ENCODE measurements at places on chromosomes 2 and 18. TPM values are rescaled to one million over a fixed set of nuclear protein-coding genes. Genes with fewer than 3 reads are reported as not detected.

DNA sequence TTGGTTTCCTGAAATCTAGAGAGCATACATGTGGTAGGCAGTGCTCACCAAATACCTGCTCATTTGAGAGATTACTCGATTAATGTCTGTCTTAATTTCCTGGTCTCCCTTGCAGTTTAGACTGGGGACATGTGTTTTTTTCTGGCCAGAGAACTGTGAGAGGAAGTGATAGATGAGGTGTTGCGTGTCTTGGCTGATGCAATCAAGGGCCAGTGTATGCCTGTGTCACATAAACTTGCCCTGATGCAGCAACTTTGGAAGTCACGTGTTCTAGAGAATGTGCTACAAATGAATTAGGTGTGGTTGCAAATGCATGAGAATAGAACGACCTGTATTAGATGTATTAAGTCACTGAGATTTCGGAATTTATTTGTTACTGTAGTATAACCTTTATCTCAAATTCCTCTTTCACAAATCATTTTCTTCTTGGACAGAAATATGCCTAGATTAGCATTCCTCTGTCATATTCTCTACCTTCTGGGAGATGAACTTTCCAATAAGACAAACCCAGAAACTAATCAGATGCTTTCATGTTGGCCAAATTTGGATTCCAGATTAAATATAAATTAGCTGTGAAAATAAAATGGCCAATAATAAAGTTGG, 9.9 kb upstream of the IL1A start:
- DNase-seq: peak; percentile 59

DNA sequence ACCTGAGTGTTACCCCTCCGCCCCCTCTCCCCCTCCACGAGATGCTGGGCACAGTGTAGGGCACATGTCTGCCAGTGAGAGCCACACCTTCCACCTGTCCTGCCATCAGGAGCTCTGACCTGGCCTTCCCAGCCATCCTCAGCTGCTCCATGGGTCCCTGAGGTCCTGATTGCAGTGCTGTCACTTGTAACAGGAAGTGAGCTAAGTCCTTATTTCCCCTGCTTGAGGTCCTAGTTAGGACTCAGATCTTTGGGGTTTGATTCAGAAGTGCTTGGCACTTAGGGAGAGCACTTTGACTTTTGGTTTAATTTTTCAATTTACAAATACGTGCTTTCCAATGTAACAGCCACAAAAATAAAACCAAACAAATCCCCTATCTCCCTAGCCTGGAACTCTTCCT, 125.5 kb downstream of the WDSUB1 start:
- DNase-seq: no peak

Gene CAPN14
- not detected for total RNA-seq

Gene RIT2
- total RNA-seq: not detected

- no peak for DNase-seq
Measured at GRCh38 chr2:42545841-42546390, 22.5 kb upstream of the MTA3 start.

- no peak for DNase-seq
Measured at GRCh38 chr2:209970271-209970670, 32.2 kb upstream of the RPE start.

Gene SPP2
- total RNA-seq: 76.4 TPM

DNA sequence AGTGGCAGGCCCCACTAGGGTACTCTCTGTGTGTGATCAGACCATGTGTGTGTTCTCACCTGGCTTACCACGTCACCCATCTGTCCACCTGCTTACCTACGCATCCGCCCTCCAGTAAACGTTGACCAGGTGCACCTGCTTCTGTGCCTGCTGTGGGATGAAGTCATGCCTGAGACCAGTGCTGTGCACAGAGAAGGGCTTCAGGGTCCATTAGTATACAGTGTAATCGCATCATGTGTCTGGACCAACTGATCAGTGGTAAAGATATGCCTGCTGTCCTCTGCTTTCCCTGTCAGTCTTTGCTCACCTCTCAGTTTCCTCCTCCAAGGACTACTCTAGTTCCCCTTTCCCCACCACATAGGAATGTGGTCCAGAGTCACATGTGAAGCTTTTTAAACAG, 109.3 kb downstream of the FHOD3 start:
- DNase-seq: no peak

DNA sequence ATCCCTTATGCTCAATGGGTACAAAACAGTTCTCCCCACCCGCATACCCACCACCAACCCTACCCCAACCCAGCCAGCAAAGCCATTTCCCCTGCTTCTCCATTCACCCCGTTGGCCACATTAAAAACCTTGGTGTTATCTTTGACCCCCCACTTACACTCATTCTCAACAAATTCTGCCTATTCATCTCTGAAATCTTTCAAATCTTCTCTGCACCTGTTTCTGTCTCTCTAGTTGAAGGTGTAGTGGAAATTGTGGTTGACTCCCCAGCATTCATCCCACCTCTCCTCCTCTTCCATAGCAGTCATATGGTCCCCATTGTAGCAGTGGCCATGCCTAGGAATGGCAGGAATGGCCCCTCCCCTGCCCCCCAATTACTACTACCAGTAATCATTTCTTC, 20.5 kb upstream of the TET3 start:
- DNase-seq: no peak

GRCh38 chr2:240637901-240638345, 12.6 kb downstream of the GPR35 start:
- no peak for DNase-seq

GRCh38 chr2:105324101-105324500, 5.4 kb downstream of the TGFBRAP1 start:
- no peak for DNase-seq

DNA sequence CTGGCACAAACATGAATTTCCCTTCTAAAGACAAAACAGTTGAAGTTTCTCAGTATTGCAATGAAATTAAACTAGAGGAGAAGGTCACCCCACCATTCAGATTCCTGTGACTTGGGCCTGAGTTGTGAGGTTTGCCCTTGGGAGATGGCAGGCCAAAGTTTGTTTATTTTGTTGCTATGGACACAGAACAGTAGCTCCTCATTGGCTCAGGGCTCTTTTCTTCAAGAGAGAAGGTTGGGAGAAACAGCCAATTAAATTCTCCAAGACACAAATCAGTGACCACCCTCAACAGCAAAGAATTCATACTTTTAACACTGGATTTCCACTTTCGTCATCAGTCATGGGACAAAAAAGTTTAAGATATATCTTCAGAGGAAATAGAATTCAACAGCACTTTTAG, at the start of gene FLACC1:
FLACC1 (minus strand) TSS at position 125 of the 400 bp plus-strand sequence. CDS start 5,941 bp downstream, outside the sequence.
- DNase-seq: no peak

DNA sequence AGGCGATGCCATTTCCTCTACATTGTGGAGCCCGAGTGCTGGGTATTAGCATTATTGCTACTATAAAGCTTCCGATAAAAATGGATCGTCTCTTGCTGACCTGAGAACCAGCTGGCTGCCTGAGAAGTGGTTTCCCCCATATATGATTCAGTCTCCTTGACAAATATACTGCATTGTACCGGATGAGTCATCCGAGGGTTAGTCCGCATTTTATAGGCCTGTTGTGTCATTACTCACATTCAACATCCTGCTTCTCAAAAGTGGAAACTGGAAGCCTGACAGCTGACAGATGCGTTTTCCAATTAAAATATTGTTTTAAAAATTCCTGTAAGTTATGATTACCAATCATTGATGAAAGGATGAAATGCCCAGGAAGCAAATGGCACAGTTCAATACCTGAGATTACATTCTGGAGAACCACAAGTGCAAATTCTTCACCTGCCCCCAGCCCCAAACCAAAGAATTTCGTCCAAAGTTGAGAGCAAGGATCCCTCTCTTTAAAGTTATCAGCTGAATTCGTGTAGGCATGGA, 65.7 kb downstream of the SPRED2 start:
- no peak for DNase-seq

Gene PLCL1
- 0.23 TPM for total RNA-seq

GRCh38 chr2:174717273-174717672, 47.0 kb downstream of the CHRNA1 start:
- DNase-seq: no peak

DNA sequence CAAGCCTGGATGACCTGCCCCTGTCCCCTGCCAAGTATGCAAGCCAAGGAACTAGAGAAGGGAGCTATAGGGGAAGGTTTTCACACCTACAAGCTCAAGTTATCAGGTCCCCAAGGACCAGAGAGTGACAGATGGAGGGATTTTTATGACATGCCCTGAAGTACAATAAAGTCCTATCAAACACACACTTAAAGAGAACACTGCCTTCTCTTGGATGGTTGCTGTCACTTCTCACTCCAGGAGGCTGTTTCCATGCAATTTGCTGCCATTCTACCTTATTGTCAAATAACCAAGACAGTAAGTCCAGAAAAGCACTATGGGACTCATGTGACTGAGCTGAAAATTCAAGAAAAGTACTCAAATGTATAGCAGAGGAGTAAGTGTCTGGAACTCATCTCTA, 76.6 kb upstream of the DDX18 start:
- DNase-seq: no peak

Gene CHRNG
- total RNA-seq: not detected

- no peak for DNase-seq
Measured at GRCh38 chr18:80251700-80252099, 4.4 kb upstream of the PARD6G start.

GRCh38 chr18:37672932-37673595, 107.5 kb upstream of the CELF4 start:
- DNase-seq: no peak

- no peak for DNase-seq
Measured at GRCh38 chr2:199895406-199895805, 15.7 kb upstream of the C2orf69 start.

GRCh38 chr2:12007282-12007681, 260.9 kb downstream of the LPIN1 start:
- peak; percentile 73 for DNase-seq

Gene LONRF2
- 0.68 TPM for total RNA-seq

DNA sequence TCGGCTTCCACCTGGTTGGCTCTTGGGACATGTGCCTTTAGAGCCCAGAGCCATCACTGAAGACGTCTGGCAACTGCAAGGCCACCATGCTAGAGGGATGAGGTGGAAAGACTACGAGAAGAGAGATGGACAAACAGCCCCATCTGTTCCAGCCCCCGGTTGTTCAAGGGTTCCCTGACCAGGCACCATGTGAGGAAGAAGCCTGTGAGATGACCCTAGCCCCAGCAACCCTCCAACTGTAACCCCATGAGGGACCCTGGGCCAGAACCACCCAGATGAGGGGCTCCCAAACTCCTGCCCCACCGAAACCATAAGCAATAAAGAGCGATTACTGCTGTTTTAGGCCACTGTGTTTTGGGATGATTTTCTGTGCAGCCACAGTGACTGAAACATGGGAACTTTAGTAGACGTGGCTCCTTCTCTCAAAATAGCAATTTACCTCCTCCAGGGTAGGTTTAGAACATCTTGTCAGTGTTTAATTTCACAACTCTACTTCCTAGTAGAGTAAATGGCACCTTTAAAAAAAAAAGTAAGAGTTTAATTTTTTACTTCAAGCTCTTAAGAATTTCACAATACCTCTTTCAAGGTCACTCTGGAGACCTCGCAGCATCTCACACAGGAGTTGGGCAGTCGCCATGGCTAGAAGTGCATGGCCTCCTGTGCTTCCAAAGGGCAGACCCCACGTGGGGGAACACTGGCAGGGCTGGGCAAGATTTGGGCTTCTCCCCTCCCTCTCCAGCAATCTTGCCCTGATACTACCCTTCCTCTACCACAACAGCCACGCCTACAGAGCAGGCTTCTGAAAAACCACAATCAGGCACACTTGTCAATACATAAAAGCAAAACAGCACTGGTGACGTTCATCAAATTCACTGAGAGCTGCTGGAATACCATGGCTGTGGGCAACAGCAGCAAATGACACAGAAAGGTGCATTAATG, 48.8 kb downstream of the TMEM163 start:
- no peak for DNase-seq

Gene KRTCAP3
- 7.1 TPM for total RNA-seq

GRCh38 chr18:3655254-3656050, 205.5 kb downstream of the TGIF1 start:
- DNase-seq: no peak

DNA sequence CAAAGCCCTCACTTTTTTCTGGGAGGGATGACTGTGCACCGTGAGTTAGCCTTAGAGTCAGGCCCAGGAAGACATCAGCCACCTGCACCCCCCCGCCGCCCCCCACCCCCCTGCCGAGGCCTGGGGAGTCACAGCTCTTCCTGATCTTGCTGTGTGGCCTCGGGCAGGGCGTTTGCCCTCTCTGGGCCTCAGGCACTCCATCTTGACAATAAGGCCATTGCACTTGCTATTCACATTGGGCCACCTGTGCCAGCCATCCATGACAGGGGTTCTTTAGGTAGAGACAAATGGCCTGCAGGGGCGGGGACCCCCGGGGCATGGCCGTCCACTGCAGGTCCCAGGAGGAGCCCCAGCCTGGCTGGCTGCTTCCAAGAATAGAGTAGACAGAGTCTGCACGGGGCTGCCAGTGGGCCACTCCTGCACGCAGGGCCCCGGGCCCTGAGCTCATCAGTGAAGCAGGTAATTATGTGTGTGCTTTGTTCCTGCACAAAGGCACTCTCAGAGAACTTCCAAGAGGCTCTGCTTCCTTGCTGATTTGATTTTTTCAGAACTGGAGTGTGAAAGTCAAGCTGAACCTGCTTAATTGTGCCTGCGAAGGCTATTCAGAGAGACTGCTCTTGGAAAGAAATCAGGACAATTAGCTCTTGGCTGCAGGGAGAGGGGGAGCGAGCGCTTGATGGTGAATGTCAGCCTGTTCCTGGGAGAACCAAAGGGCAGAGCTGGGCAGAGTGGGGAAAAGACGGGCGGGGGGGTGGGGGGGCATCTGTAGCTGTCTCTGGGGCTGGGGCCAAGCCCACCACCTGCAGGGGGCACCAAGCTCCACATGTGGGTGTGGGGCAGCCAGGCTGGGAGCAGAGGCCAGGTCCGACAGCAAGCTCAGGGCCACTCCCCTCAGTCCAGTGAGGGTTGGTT, 40.3 kb downstream of the RRM2 start:
- DNase-seq: no peak

Gene ZSWIM2
- total RNA-seq: not detected

GRCh38 chr2:53075760-53076159, 691.8 kb upstream of the CHAC2 start:
- DNase-seq: no peak

DNA sequence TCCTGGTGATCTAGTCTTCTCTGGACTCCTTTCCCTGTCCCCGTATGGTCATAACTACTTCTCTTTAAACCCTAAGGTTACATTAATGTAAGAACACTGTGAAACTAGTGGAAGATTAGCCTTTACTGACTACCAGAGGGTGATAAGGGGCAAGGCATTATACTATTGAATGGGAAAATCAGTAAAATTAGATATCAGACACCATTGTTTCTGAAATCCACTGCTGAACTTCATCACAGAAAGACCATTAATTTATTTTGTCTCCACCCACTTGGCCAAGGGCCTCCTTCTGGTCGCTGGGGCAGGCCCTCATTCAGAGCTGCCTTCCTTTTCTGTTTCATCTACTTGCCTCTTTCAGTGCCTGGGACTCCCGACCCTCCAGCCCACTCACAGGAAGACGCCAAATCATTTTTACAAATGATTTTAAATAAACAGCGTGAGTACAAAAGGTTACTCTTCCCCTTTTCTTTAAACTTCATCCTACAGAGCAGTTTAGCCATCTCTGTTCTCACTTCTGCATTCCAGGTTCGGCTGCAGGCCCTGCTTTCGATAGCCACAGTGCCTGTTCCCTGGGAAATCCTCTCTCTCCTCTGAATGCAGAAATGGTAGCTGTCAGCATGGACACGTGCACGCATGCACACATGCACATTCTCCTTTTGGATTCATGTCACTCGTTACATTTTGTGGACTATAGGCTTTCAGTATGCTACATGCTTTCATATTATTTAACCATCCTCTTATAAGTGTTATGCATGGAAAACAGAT, 70.3 kb upstream of the DOCK10 start:
- DNase-seq: no peak

Measured in left lobe of liver (tissue), 2 donors.